ENCODE measurements at places on chromosomes 7 and 10.

GRCh38 chr7:94697035-94697974 is 41.4 kb upstream of the SGCE start:
- peak; percentile 76 for DNase-seq

- DNase-seq, result no peak
These were observed 3.7 kb downstream of the GPER1 start for GRCh38 chr7:1091644-1092027.

DNA sequence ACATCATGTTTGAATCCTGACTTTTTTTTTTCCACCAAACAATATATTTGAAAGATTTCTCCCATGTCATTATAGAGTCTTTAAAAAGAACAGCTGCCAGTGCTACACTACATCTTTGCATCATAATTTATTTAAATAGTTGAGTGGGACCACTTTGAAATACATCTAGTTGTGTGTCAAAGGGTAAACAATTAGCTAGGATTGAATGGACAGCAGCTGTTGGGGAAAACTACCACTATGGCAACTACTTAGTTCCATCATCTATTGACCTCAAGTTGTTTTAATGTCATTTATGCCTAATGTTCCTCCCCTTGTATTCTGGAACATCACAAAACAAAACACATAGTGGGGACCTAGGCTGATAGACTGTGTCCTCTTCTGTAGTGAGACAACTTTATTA is 985.1 kb downstream of the SORCS1 start:
- DNase-seq, result no peak

DNA sequence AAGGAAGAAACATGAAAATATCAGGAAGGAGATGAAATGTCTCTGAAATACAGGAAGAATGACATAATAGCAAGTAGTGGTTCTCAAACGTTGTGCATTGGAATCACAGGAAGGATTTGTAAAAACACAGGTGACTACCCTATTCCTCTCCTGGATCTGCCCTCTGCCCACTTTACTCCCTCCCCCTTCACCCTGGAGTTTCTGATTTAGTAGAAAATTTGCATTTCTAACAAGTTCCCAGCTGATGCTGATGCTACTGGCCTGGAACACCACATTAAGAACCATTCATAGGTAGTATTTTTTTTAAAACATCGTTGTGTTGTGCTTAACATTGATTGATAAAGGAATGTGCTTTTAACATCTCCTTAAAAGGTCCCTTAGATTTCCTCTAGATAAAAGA is 130.9 kb downstream of the PHF14 start:
- DNase-seq, result no peak

GRCh38 chr7:133857376-133858119 is 269.6 kb upstream of the LRGUK start:
- no peak for DNase-seq
